Frontal cortex (tissue), 4 donors: ENCODE measurements at places on chromosomes 16 and 17. TPM values are rescaled to one million over a fixed set of nuclear protein-coding genes. Genes with fewer than 3 reads are reported as not detected.

GRCh38 chr16:72876221-72876620, 171.7 kb downstream of the ZFHX3 start:
- DNase-seq, result no peak

DNA sequence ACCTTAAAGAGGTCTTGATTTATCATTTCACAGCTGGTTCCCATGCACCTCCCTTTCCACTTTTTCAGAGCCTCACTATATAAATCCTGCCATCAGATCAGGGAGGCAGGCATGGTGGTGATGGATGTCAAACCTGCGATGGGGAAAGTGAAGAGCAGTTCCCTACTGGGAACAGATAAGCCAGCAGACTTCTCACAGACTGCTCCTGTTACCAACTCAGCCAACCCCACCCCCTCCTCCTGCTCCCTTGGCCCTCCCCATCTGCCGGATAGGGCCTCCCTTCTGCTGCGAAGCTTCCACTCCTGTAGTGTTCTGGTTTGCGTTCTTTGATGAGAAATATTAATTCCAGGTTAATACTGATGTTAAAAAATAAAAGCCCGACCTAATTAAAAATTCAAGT, 232.1 kb downstream of the STX8 start:
- no peak for DNase-seq

MEAK7 gene
- total RNA-seq, result 8.2 TPM

PRDM7 gene
- total RNA-seq, result not detected

- no peak for DNase-seq
These were observed 2.4 kb upstream of the CD300LF start for GRCh38 chr17:74715144-74715543.

GRCh38 chr16:17949141-17949981, 387.2 kb downstream of the NPIPA8 start:
- no peak for DNase-seq

- no peak for DNase-seq
These were observed 13.7 kb downstream of the SHCBP1 start for GRCh38 chr16:46607529-46607928.

DNA sequence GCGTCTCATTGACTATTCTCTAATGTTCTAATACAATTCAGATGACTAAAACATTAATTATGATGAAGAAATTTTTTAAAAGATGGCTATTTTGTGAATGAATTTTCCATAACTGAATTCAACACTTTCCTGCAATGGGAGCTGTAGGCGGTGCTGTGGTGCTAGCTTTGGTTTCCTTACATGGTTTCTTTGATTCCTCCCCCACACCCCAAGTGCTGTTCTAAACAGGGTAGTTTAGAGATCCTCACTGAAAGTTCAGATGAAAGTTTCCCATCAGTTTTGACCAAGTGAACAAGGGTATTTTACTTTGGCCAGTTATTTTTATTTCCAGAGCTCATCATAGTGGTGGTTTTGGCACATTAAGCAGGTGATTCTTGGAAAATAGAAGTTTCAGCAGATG, 26.0 kb upstream of the MRC2 start:
- no peak for DNase-seq
